ENCODE measurements at places on chromosomes 12 and 14.
A peak's percentile ranks its signal among the peaks of the same experiment; 100 is the strongest.

DNA sequence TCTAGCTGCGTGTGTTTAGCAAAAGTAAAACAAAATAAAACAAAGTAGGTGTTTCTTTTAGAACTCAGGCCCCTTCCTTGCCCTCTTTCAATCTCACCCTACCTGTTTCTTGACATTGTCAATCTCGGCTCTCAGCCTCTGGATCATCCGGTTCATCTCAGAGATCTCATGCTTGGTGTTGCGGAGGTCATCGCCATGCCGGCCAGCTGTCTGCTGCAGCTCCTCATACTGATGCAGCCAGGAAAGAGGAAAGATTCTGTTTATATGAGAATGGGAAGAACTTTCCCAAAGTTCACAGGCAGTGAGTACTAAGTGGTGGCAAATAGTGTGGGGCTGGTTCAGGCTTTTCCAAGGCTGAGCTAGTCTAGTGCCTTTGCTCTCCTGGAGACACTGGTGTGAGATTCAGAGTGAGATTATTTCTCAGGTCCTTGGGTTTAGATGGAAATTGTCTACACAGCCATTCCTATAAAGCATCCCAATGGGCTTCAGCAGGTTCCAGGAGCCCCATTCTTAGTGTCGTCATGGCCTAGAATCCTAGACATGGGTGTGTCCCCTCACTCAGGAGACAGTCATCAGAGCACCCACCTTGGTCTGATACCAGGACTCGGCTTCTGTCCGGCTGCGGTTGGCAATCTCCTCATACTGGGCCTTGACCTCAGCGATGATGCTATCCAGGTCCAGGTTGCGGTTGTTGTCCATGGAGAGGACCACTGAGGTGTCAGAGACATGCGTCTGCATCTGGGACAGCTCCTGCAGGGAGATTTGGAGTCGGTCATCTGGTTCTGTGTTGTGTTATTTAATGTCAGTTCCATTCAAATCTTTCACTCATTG, 3.0 kb downstream of the KRT5 start:
- no peak for DNase-seq

- no peak for DNase-seq
These were observed 3.6 kb downstream of the NXPH4 start for GRCh38 chr12:57219993-57220754.

DNA sequence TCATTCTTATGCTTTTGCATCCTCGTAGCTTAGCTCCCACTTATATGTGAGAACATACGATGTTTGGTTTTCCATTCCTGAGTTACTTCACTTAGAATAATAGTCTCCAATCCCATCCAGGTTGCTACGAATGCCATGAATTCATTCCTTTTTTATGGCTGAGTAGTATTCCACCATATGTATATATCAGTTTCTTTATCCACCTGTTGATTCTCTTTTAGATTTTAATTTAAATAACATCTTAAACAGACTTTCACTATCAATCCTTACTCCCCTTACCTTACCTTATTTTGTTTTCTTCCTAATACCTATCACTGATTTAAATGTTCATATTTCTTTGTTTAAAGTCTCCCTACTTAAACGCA, 488 bp upstream of the FBXW8 start:
- no peak for DNase-seq

DNA sequence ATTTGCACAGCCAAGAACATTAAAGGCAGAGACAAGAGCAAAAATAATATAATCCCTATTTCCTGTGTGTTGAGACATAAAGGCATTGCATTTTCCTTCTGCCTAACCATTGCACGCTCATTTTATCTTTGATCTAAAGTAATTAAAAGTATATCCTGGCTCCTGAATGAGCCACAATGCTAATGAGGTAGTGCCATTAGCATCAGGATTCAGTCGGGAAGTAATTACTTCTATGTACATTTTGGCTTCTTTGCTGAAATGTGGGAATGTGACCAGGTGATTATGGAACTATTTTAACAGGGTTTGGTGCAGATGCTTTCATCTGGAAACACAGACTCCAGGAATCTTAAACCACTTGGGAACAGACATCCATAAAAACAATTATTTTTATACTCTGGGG, 77.4 kb downstream of the TMTC1 start:
- no peak for DNase-seq

GRCh38 chr12:100404769-100405407, 48.0 kb downstream of the SLC17A8 start:
- peak; percentile 46 for DNase-seq

DNA sequence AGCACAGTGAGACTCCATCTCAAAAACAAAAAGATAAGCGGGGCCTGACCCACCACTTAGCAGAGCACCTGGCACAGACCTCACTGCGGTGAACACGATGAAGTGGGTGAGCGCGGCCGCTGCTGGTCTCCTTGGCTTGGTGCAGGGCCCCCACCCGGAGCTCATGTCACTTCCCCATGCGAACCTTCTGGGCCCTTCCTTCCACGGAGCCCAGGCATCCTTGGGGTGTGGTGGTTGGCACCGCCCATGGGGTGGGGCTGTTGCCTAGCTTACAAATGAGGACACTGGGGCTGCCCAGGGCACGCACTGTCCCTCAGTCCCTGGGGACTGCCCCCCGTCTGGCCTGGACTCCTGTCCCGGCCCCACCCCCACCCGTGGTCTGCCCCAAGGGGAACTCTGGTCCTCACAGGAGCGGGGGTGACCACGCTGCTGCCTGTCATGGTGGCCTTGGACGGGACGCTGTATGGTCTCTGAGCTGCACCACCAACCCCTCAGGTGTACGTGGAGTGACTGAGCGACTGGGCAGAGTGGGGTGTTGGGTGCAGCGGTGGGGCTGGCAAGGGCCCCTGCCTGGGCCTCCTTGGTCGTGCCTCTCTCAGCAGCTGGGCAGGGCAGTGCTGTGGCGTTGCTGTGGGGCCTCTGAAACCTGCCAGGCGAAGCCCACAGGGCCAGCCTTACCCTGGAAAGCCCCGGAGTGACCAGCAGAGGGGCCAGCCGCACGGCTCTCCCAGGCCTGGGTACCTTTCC, 15.3 kb downstream of the FBRSL1 start:
- no peak for DNase-seq

- DNase-seq, result peak; percentile 13
These were observed 1900.0 kb upstream of the SEL1L start for GRCh38 chr14:83433618-83434017.

- DNase-seq, result peak; percentile 35
These were observed 243.5 kb upstream of the CAND1 start for GRCh38 chr12:67025543-67026114.

- no peak for DNase-seq
These were observed 29.4 kb downstream of the SETD3 start for GRCh38 chr14:99451234-99451633.

DNA sequence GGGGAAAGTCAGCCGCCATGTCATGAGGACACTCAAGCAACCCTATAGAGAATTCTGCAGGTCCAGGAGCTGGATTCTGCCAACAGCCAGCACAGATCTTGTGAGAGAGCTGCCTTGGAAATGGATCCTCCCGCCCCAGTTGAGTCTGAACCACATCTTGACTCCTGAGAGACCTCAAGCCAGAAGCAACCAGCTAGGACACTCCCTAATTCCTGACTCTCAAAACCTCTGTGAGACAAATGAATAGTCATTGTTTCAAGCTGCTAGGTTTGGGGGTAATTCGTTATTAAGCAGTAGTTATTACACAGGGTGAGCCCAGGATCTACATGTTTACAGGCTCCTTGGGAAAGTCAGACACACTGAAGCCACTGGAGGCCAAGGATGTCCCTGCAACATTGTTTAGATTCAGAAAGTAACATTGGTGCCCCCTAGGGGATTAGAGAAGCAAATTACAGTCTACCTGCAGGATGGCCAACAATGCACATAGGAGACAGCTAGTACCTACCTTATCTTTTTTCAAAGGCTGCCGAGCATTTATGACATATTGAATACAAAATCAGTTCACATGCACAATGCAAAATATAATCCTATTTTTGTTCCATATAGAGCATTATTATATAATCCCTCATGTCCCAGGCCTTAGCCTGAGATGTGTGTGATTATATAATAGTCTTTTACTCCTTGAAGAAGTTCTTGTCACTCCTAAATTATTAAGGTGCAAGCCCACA, 57.9 kb upstream of the FICD start:
- peak; percentile 60 for DNase-seq

- DNase-seq, result no peak
These were observed 1.2 kb downstream of the GPR135 start for GRCh38 chr14:59463787-59464485.

GRCh38 chr12:4243091-4243490, 30.5 kb upstream of the CCND2 start:
- DNase-seq, result no peak

DNA sequence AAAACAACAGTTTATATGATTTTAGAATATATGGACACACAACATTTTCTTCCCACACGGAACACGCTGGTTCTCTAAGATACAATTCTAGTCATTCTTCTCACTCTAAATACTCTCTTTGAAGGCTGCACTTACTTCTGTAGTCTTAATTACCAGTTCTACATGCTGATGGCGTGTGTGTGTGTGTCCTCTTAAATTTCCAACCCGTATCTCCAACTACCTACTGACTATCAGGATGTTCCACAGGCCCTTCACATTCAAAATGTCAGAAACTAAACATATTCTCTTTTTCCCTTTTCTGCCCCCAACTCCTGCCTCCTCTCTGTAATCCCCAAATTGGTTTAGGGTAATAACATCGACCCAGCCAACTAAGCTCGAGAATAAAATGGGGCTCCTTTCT, 75.2 kb downstream of the DUSP16 start:
- DNase-seq, result no peak

GRCh38 chr14:99176156-99176945, 95.6 kb downstream of the BCL11B start:
- no peak for DNase-seq

GRCh38 chr12:123602651-123603195, 824 bp downstream of the DDX55 start:
- no peak for DNase-seq

DNA sequence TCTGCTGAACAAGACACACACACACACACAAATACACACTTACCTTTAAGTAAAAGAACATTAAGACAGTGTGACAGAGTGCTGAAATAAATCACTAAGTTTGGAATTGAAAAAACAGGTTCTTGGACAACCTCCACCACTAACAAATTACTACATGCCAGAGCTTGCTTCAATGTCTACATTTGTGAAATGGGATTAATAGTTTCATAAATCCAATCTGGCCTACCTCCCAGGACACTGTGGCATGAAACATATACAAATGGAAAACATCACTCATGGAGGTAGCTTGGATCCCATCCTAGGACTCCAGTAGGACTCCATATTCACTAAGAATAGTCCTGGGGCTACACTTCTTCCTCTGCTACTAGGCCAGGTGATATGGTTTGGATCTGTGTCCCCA, 8.2 kb upstream of the CCDC60 start:
- DNase-seq, result no peak

- DNase-seq, result no peak
These were observed 11.9 kb downstream of the DLST start for GRCh38 chr14:74893614-74894091.
